Activated CD4-positive, alpha-beta T cell treated with anti-CD3 and anti-CD28 coated beads, Interleukin-2, amount 50 U/mL, for 1 hour (primary cell): ENCODE measurements at places on chromosomes 5 and 9.

GRCh38 chr9:33498387-33498786 lies 24.7 kb upstream of the NOL6 start:
- no peak for DNase-seq

DNA sequence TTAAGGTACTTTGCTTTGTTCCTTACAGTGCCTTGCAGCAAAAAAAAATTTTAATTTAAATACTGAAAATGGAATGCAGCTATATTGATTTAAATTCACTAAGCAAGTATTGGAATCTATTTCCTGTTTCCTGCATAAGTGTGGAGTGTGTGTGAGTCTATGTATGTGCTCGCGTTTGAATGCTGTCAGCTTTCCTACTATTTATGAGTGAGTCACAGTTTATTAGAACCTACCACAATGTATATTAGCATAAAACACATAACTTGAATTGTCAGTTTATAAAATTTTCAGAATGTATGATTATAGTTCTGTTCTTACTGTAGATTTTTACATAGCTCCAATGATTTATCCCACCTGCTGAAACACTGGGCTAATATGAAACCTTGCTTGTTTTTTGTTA lies 302.1 kb downstream of the NR2F1-AS1 start:
- no peak for DNase-seq

DNA sequence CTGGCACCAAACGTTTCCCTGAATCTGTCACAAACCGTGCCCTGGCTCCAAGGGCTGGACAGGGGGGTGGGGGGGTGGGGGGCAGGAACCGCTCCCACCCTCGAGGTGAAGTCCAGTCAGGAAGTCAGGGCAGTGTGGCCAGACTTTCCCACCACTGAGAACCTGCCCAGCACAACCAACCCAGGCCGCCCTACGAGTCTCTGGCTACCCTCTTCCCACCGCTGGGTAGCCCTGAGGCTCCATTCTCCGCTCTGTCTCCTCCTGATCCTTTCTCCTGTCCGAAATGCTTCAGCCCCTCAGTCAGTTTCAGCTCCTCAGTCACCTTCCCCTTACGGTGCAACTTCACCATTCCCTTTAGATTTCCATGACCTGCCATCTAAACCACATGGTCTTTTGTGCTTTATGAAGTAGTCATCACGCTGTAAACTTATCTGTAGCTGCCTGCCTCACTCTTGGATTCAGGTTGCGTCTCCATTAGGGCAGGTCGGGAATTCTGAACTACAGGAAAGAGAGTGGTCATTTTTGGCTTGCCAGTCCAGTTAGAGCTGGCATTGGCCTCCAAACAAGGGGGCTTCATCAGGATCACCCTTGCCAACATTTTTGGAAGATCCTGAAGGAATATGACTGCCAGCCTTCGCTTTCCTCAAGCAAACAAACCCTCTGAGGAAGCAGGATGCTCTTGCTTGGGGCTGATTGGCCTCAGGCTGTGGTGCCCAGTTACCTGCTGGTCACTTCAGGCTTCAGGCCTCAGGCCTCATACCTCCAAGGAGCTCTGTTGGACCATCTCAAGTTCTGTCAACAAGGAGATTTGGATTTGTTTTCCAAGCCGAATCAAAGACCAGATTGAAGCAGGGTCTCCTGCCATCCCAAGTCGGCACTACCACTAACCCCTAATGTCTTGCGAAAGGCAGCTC lies 794 bp upstream of the DCAF12 start:
- DNase-seq, result no peak

DNA sequence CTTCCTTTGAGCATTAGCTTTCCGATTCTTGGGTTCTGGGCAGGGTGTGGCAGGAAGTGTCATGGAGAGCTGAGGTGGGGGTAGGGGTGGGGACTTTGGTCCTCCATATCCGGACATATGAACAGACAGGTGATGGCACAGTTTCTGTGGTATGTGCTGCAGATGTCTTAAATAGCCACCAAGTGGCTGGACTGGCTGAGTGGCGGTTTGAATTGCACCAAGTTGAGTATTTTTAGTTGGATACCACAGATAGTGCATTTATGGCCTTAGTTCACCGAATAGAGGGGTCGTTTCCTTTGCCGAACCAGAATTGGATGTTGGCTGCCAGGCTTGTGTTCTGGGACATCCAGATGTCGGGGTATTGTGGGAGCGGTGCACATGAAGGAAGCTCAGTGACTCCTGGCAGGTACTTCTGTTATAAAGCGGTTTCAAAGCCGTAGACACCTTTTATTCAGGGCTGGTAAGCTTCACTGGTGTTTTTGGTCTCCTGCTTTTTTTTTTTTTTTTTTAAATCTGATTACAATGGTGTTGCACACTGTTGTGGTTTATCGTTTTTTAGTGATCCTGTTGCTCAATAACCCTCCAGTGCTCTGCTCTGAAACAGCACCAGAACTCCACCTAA lies 15.1 kb upstream of the TNFAIP8 start:
- peak; percentile 64 for DNase-seq

DNA sequence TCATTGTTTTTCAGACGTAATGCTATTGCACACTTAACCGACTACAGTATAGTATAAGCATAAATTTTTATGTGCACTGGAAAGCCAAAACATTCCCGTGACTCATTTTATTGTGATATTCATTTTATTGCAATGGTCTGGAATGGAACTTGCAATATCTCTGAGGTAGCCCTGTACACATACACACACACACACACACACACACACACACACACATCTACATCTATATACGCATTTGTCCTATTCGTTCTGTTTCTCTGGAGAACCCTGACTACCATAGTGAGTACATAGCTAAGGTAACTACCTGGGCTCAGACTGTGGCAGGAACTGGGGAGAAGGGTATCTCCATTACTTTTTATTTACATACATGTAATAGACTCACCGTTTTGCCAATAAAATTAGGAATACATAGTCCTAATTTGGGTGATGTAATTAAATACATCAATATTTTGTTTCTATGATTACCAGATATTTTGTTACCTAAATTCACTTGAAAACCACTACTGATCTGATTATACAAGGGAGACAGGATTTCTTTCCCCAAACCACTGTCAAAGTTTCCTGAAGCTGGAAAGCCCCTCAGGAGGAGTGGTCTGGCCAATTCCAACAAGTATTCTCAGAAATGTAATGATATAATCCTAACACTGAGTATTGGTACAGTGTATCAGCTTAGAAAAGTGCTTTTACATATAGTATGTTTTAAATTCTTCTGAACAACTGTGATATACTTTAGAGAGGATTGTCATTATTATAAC lies 74.0 kb upstream of the PLPP1 start:
- no peak for DNase-seq

- no peak for DNase-seq
Measured at GRCh38 chr5:179832039-179832745, 11.5 kb downstream of the SQSTM1 start.

DNA sequence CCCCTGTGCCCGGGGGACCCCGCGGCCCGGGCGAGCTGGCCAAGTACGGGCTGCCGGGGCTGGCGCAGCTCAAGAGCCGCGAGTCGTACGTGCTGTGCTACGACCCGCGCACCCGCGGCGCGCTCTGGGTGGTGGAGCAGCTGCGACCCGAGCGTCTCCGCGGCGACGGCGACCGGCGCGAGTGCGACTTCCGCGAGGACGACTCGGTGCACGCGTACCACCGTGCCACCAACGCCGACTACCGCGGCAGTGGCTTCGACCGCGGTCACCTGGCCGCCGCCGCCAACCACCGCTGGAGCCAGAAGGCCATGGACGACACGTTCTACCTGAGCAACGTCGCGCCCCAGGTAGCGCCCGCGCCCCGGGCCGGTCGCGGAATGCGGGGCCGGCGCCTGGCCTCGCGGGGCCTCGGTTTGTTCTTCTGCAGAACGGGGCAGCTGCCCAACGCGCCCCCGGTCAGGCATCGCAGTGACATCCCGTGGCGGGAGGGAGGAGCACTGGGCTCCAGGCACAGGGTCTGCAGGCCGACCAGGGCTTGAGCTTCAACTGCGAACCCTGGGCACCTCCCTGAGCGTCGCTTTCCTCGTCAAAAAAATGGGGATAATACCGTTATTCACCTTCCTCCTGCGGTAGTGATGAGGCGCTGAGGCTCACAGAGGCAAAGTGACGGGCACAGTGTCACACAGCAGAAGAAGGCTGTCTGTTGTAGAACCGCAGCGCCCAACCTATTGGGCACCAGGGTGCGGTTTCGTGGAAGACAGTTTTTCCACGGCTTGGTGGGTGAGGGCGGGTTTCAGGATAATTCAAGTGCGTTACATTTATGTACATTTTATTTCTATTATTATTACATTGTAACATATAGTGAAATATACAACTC lies 777 bp downstream of the ENDOG start:
- peak; percentile 41 for DNase-seq

GRCh38 chr9:78605041-78606000 lies 308.4 kb downstream of the PSAT1 start:
- no peak for DNase-seq

DNA sequence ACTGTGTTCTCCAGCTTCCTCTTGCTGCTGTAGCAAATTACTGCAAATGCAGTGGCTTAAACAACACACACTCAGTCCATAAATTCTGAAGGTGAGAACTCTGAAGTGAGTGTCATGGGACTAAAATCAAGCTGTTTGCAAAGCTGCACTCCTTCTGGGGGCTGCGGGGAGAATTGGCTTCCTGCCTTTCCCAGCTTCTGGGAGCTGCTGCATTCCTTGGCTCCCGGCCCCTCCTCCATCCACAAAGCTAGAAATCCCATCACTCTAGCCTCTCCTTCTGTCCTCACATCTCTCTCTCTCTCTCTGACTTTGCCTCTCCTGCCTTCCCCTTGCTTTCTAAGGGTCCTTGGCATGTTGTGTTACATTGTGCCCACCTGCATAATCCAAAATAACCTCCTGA lies 14.2 kb upstream of the MED10 start:
- no peak for DNase-seq

DNA sequence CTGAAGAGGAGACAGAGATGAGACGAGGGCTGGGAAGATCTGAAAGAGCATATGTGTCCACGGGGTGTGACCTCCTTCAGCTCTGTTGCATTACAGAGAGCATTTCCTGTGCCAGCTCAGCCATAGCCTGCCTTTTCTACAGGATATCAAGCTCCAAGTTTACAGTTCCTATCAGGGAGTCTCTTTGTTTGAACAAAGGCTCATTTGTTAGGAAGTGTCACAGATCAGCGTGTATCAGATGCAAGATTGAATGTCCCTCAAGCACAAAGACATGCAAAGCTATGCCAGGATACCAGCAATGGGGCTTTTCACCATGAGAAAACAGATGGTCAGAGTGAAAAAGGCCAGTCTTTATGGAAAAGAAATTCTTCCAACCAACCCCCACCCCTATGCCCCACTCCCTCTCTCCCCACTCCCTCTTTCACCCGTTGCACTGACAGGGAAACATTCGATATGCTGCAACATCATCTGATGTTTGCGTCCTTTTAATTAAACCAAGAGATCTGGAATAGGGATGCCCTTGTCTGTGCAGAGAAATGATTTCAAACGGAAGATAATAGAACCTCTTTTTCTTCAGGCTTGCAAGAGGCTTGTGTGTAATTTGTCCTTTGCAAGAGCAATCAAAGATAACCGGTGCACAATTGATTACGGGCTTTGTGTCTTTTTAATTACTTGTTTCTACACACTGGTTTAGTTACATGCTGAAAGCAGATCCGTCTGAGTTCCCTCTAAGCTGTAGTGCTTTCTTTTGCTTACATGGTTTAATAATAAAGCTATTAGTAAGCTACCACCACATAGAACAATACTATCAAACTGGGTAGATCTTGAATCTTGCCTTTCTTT lies 263.1 kb upstream of the RGMB start:
- no peak for DNase-seq

DNA sequence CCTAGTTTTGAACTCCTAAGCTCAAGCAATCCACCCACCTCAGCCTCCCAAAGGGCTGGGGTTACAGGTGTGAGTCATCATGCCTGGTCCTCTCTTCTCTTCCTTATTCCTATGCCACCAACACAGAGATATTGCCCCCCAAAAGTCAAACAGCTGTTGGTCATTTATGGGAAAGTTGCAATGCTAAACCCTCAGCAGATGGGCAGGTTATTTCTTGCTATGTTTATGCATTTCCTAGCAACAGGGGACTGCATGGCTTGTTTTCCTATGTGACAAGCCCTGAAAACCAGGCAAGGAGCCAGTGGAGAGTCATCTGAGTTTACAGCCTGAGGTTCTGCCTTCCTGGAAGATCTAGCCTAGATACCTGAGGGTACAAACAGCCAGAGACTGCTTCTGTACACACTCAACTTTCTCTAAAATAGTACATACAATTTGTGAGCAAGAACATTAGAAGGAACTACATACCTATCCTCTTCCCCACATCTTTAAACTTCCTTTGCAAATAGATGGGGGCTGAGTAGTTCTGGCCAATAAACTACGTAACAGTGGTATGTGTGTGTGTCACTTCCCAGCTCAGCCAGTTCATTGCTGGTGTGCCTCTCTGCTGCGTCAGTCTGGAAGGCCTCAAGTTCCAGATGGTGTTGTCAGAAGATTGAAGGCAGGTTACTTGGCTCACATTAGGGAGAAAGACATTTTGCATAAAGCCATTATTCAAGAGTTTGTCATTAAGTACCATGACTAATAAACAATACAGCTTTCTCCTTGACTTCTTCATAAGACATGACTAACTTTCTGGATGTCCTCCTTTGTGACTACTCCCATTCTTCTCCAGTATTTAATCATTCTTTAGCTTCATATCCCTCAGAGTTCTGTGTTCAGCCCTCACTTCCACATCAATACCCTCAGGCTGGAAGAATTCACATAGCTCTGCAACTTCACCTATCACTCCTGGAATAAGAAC lies 65.3 kb downstream of the CSNK1A1 start:
- DNase-seq, result no peak

DNA sequence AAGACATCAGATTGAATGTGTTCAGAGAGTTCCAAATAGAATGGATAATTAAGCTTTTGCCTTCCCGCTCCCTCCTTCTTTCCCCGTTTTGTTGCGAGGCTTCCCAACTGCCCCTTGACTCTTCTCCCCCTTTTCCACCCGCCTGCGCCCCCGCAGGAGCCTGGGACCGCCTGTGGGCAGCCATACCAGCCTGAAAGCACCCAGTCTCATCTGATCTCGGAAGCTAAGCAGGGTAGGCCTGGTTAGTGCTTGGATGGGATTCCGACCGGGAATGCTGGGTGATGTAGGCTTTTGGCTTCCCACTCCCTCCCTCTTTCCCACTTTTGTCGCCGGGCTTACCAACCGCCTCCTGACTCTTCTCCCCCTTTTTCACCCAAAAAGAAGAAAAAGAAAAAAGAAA lies 6.8 kb upstream of the HSD17B4 start:
- DNase-seq, result no peak

DNA sequence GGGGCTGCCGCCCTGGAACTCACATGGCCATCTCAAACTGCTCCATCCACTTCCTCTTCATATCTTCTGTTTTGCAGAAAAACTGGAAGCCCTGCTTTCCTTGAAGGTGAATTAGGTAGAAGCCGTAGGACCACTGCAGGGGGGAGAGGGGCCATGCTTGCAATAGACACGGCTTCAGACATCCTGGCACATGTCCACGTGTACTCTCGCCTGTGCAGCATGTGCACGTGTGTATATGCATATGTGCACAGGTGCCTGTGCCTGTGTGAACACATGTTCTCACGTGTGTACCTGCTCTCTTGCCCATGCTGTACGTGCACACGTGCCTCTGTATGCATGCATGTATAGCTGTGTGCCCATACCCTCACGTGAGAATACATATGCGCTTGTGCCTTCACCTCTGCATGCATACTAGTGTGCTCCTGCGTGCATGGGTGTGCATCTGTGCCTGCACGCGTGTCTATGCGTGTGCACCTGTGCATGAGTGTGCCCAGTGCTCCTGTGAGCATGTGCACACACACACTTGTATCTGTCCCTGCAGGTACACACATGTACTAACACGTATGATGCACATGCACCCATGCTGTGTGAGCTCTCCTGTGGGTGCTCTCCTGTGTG lies 47.7 kb upstream of the SARDH start:
- DNase-seq, result no peak
